Choroid plexus epithelial cell (primary cell): ENCODE measurements at places on chromosomes 7 and 10.

- peak; percentile 45 for DNase-seq
Observed at GRCh38 chr10:53839440-53840039, 961.5 kb downstream of the PCDH15 start.

DNA sequence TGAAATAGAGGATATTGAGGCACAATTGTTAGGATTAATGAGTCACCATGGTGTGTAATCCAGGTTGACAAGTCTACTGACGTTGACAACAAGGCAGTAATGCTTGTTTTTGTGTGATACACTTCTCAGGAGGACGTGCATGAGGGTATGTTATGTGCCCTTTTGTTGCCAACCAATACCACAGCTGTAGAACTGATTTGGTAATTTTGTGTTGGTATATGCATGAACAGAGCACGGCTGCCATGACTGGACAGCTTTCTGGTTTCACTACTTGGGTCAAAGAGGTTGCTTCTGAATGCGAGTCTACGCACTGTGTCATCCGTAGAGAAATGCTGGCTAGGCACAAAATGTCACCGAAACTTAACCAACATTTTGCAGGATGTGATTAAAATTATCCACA is 32.9 kb downstream of the PHTF2 start:
- DNase-seq = no peak

GRCh38 chr7:105689067-105689819 is 108.0 kb upstream of the EFCAB10 start:
- DNase-seq = no peak

DNA sequence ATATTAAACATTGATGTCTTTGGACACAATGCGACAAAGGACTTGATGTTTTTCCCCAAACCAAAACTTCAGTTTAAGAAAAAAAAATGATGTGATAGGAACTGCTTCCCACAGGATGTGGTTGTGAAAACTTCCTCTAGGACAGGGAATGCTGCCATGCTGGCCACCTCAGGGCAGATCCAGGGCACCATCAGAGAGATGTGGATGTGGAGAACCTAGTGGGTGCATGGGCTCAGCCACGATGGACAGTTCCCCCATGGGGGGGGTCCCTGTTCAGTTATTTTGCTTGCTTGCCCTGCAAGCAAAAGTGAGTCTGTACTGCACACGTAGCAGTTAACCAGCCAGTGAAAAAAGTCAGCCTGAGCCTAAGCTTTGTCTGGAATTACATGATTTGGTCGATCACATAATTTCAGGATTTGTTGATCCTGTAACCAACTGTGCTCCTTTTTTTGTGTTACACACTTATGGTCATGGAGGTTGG is 36.3 kb downstream of the LAMB4 start:
- DNase-seq = peak; percentile 63

- DNase-seq = no peak
Observed at GRCh38 chr7:22499044-22499443, 944 bp downstream of the STEAP1B start.

- DNase-seq = peak; percentile 88
Observed at GRCh38 chr10:77643795-77644468, 6.3 kb upstream of the KCNMA1 start.

- no peak for DNase-seq
Observed at GRCh38 chr7:149462101-149462520, 1.2 kb upstream of the ZNF777 start.

- no peak for DNase-seq
Observed at GRCh38 chr7:52311886-52312285, 723.5 kb upstream of the POM121L12 start.

DNA sequence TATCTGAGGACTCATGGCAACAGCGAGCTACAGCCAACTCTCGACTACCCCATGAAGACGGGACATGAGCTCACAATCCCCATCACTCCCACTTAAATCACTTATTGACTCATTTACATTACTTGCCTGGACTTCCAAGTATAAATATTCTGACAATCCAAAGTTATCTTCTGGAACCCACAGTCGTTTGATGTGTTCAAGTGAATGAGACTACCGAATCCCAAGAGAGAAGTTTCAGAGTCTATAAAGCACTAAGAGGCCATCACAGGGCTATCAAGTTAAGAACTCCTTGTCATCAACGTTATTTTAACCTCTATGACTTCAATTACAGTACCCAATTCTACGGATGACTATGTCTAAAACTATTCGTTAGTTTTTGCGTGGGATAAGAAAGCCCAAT is 11.5 kb upstream of the ANAPC16 start:
- no peak for DNase-seq

- no peak for DNase-seq
Observed at GRCh38 chr10:4397337-4397736, 428.7 kb upstream of the AKR1E2 start.

- no peak for DNase-seq
Observed at GRCh38 chr7:155789001-155789725, 23.1 kb downstream of the SHH start.

DNA sequence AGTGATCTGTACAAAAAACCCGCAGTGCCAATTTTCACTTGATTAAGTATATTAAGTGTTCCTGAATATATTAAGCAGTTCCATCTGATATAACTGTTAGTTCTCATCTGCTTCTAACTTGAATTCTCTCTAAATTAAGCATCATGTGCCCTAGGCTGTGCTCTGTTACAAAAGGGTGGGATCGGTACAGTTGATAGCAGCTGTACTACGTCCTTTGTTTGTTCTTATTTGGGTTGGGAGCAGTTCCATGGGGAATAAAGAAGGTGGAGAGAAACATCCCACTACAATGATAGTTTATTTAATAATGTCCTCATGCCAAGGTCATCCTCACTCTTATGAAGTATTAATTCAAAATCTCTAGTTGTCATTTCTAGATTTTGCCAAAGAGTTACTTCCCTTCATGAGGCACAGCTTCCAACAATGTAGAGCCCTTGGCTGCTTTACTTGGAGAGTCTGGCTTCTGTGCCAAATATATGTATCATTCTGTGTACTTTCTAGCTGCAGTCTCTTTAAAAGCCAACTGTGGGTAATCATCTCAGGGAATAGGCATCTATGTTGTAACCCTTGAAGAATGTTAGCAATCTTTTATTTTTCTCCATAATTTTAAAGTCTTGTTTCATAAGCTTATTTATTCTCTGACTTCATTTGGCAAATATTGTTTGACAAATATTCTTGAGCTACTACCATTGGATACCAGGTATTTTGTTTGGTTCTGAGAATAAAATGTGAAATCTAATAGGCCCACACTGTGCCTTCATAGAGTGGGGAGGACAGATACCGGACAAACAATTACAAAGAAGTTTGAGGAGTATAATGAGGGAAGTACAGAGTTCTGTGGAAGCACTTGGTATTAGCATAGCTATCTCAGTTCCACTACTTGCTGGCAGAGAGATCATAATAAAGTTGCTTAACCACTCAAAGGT is 22.4 kb upstream of the AHR start:
- DNase-seq = peak; percentile 96

DNA sequence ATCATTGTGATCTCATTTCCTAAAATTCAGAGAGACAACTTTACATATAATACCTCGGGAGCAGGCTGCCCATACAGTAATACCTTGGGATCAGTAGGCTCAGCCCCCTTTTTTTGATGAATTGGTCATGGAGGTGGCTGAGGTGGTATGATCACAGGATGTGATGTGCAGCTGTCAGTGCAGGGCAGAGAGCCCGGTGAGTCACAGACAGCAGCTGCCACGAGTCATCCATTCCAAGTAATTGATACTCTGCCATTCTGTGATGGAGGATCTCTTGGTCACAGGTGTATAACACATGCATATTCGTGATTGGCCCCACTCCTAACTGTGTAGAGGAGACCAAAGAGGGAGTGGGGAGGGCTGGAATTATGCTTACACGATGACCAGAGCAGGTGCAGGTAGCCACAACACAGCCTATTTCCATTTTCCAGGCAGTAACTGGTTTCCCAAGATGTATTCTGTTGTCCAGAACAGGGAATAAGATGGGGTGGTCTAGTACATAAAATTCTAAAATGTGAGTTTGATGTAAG is 14.1 kb downstream of the NRCAM start:
- no peak for DNase-seq

DNA sequence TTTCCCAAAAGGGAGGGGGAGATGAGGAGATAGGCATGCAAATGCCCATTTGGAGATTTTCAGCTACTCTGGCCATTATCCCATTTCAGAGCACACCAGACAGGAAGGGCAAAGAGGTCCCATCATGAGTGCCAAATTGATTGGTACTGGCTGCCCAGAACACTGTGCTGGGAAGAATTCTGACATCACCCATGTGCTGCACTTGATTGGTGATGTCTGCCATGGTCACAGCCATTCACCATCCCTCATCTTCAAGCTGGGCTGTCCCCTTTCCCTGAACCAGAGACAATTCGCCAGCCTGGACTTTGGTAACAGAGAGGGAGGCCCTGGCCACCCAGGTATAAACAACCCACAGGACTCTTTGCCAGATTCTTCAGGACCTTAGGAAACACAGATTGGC is 23.2 kb upstream of the RADIL start:
- DNase-seq = no peak

- DNase-seq = no peak
Observed at GRCh38 chr10:71426058-71426605, 29.4 kb downstream of the CDH23 start.

GRCh38 chr7:92699966-92700514 is 109.8 kb upstream of the FAM133B start:
- DNase-seq = no peak

DNA sequence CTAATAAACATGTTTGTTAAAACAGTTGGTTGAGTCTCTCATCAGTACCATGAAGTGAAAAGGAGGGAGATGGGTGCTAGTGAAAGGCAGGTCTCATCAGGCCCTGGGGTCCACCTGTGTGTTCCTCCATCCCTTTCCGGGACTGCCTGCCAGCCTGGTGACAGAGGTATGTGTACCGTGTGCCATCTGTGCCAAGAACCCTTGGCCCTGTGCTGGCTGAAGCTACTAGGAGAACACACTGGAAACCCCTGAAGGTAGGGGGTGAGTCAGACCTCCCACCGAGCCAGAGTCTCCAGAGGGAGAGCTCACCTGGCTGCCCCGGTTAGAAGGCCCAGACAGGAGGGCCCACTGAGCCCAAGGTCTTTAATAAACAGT is 2.3 kb downstream of the DDIT4 start:
- DNase-seq = peak; percentile 62

DNA sequence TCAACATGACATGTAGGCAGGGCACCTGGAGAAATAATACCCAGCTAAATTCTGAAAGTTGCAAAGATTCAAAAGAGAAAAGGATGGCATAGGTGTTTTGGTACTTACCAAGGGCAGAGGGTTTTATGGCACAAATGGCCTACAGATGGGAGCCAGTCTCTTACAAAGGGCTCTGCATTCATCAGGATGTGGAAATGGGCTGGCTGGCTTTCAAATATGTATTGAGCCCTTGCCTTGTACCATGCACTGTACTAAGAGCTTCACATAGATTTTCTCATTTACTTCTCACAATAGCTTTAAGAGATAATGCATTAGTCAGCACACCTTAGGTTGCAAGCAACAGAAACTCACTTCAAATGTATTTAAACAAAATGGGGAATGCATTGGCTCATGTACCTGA is 327.1 kb downstream of the BICC1 start:
- DNase-seq = peak; percentile 33

DNA sequence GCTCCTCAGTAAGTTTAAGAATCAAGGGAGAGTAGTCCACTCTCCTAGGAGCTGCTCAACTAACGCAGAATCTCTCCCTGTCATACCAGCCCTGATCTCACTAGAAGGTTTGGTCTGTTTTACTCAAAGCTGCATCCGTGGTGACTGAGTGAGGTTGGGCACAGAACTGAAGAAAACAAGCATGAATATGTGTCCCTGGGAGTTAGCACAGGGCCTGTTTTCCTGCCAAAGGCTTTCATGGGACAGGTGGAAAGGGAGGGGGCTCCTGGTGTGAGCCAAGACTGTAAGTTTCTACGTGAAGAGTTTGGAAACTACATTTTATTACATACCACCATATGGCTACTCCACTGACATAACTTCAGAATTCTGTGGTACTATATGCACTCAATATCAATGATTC is 705.9 kb downstream of the MAGI2 start:
- DNase-seq = no peak

GRCh38 chr7:70574314-70574834 is 557.6 kb upstream of the GALNT17 start:
- DNase-seq = no peak

GRCh38 chr7:70952311-70952710 is 179.6 kb upstream of the GALNT17 start:
- no peak for DNase-seq

- DNase-seq = no peak
Observed at GRCh38 chr10:35226507-35226906, 99.9 kb downstream of the CREM start.

GRCh38 chr7:90678986-90679385 is 82.9 kb downstream of the CDK14 start:
- DNase-seq = no peak

DNA sequence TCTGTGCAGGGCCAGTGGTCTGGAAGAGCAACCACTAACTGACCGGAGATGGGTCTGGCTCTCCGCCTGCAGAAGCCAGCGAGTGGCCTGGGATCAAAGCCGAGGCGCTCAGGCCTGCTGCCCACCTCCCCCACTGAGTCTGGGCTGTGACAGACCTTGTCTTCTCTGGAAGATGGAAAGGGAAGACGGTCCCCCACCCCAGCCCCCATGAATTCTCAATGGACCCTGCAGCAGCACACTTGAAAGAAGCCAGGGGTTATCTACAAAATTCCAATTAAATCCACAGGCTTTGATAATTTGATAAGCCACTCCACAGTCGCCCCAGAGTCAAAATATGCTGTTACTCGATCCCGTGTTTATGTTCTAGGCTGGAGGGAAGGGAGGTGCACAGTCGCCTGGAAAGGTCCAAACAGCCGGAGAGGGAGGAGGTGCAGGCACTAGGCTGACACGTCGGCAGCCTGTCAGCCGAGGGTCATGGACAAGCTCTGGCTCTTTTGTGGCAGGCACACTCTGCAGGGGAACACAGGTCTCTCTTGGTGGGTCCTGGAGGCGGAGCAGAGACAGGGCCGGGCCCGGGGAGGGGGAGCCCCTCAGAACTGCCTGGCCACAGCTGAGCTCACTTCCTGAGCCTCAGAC is 134.9 kb downstream of the SH3PXD2A start:
- no peak for DNase-seq

DNA sequence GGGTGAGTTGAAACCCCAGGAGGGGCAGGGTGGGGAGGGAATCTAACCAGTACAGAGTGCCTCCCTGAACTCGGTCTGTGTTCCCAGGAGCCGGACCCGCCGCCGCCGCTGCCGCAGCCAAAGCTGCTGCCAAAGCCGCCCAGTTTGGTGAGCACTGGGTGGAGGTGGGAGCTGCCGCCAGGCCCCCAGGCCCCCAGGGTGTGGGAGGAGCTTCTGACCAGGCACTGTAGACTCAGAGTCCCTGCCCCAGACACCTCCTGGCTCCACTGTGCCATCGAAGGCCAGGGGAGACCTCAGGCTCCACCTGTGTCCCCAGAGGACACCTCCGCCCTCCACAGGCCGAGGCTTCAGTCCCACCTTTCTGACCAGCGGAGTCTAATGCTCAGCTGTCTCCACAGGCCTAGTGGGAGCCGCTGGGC is 20.4 kb upstream of the LIMK1 start:
- no peak for DNase-seq

- peak; percentile 61 for DNase-seq
Observed at GRCh38 chr10:17961551-17962422, 10.1 kb downstream of the SLC39A12 start.

GRCh38 chr7:88317422-88317821 is 10.7 kb upstream of the STEAP4 start:
- DNase-seq = peak; percentile 7
